ENCODE measurements at places on chromosomes 3 and 15.

- no peak for DNase-seq
These were observed 9.1 kb downstream of the SLC49A4 start for GRCh38 chr3:122803977-122804376.

GRCh38 chr3:96813134-96813819 lies 1.1 kb upstream of the EPHA6 start:
- DNase-seq, result no peak

GRCh38 chr15:68637767-68638404 lies 59.1 kb downstream of the CORO2B start:
- no peak for DNase-seq

DNA sequence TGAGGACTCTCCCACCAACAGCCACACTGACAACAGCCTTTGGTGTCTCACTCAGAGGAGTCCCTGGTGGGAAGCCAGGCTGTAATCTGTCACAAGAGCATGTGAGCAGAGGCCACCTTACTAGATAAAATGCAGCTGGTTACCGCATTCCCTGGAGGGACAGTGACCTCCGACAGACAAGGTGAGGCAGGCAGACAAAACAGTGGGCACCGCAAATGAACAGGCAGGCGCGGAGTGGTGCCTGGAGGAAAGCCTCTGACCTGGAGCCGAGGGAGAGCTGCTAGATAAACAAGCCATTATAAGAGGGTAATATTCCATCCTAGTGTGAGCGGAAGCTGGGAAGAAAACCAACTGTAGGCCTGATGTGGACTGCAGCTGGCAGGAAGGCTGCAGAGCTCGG lies 736.4 kb downstream of the FHIT start:
- no peak for DNase-seq

DNA sequence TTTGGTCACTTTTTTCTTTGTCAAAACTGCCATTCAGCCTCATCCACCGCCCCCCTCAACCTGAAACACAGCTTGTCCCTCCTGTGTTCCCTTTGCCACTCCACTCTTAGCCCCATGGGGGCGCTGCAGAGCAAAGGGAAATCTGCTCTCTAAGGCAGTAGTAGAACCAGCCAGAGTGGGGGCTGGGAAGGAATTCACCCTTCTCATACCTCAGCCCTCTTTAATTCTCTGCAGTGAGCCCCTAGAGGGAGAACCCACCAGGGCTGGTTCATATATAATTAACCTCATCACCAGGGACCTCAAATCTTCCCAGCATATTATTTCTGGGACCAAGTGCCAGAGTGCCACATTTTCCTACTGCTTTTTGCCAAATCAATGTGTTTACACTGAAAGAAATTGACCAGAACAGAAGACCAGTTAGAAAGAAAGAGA lies 2.8 kb upstream of the BCL6 start:
- DNase-seq, result peak; percentile 82

DNA sequence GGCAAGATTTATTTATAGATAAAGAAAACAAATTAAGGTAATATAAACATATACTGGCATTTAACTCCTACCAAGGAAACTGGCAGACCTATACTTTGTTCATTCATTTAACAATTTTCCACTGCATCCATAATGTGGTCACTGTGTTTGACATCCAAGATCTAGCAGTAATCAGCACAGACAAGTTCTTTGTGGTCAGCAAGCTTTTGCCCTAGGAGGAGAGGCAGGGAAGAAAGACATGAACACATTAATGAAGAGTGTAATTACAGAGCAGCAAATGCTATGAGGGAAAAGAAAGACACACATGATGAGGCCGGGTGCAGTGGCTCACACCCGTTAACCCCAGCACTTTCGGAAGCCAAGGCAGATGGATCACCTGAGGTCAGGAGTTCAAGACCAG lies 34.4 kb downstream of the SUCLG2 start:
- no peak for DNase-seq

- no peak for DNase-seq
These were observed 87.8 kb downstream of the COL6A6 start for GRCh38 chr3:130604806-130605205.

DNA sequence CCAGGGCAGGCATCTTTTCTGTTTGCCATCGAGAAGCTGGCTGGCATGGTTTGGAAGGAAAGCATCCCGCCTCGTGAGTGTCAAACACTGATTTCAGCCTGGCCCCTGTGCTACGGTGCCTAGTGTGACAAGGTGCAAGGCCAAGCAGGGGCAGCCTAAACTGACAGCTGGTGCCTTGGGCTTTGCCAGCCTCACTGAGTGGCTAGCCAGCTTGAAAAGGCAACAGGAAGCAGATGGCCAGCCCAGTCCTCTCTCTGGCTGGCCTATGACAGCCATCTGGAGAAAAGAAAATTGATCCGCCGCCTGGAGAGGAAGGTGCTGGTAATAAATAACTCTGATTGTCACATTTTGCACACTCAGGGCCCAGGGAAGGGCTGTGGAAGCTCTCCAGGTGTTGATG lies 52.2 kb downstream of the C3orf85 start:
- DNase-seq, result no peak

DNA sequence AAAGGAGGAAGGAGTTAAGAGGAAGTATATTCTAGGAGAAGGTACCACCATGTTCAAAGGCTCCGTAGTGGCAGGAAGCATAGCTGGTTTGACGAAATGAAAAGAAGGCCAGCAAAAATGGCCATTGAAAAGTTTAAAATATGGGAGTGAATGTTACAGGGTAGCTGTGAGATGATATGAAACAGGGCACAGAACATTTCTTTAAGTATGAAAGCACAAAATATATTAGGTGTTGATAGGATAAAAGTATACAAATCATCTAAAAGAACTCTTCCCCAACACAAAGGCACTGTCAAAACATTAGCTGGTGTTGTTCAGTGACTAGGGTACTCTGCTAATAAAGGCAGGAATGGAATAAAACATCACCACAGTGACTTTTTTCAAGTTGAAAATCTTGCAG lies 216.2 kb downstream of the LRRN1 start:
- DNase-seq, result no peak

- DNase-seq, result no peak
These were observed 81.4 kb downstream of the SEMA5B start for GRCh38 chr3:122946185-122946584.

DNA sequence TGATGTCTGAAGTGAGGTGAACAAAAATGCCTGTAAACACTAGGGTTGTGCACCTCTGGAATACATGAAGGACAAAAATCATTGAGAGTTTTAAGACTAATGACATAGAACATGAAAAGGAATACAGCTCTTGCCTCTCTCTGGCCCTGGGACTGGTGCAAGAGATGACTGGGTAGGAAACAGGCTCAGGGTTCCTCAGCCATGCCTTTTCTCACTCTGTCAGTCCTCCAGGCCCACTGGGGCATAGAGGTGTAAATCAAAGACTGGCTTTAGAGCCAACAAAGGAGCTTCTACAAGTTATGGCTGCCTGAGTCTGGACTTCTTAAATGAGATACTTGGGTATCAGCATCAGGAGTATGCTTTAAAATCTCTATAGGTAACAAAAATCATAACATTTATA lies 554.7 kb upstream of the KCNMB2 start:
- no peak for DNase-seq

GRCh38 chr3:50464569-50464968 lies 38.9 kb downstream of the CACNA2D2 start:
- no peak for DNase-seq

GRCh38 chr3:37700466-37701248 lies 161.0 kb upstream of the CTDSPL start:
- DNase-seq, result no peak

- DNase-seq, result no peak
These were observed 44.1 kb downstream of the CHST2 start for GRCh38 chr3:143163562-143164100.

- no peak for DNase-seq
These were observed 15.6 kb downstream of the GADL1 start for GRCh38 chr3:30878862-30879261.

DNA sequence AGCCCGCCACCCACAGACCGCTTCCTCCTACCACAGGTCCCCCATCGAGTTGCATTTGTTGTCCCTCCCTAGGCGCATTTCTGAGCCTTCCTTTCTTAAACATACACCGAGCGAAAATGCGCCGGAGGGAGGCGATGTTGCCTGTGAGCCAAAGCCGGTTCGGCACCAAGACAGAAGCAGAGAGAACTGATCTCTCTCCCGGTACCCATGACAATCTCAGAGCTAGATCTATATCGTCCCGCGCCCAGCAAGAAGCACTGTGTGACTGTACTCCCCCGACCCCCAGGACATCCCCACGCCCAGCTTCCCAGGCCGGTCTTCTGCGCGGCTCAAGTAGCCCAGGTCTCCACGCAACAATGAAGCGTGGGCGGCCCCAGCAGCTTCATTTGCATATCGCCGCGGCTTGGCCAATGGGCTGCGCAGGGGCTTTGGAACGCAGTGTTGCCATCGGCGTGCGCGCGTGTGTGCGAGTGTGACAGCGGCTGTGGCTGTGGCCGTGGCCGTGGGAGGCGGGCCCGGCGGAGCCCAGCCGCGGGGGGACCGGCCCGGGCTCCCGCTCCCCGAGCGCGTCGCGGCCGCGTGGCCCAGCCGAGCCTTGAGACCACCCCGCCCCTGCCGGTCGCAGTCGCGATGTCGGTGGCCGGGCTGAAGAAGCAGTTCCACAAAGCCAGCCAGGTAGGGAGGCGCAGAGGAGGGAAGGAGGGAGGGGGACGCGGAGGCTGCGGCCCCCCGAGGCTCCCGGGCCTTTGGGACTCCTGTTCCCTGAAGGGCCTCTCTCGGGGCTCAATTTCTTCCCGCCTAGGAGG lies at the start of gene SH3GL3:
Gene SH3GL3 (plus strand): TSS at position 438 of the 806 bp plus-strand sequence. CDS start 193 bp downstream, at position 631.
- no peak for DNase-seq

DNA sequence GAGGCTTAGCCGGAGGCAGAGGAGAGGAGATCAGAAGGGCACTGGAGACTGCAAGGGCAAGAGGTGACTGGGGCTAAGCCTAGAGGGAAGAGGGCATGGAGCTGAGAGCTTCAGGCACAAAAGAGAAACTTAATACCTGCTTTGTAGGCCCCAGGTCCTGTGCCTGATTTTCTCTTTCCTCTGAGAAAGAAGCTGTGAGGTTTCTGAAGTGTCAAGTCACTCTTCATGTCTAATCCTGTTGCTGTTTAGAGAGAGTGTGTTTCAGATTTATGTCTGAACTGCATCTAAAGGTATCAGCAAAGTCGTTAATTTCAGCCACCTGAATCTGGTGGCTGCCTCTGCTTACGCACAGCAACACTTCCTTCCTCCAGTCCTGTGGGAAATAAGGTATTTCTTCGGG lies 106.9 kb upstream of the RNU6-1 start:
- DNase-seq, result no peak

GRCh38 chr15:32682977-32683630 lies 34.7 kb upstream of the GREM1 start:
- no peak for DNase-seq

GRCh38 chr15:44029940-44030568 lies 165.0 kb downstream of the FRMD5 start:
- no peak for DNase-seq

- DNase-seq, result no peak
These were observed 4.1 kb downstream of the PBRM1 start for GRCh38 chr3:52681596-52681995.

GRCh38 chr3:13440204-13440817 lies 20.2 kb upstream of the NUP210 start:
- DNase-seq, result no peak

DNA sequence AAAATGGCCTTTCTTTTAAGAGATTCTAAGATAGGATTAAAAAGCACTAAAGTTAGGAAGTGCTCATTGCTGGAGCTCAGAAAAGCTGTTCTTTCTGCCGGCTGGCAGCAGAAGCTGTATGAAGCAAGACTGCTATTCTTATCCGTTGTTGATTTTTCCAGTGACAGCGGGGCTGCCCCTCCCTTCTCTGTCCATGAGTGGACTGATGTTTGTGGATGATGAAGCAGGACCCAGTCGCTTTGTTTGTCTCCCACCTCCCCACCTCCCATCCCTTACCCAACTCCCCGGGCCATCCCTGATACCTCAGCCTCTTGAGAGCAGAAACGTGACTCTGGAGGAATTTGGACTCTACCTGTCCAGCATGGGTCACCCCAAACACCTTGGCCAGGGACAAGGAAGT lies 10.3 kb upstream of the MUSTN1 start:
- DNase-seq, result no peak

GRCh38 chr3:149975919-149976318 lies 5.2 kb upstream of the PFN2 start:
- no peak for DNase-seq

- no peak for DNase-seq
These were observed 240.7 kb upstream of the TPRG1 start for GRCh38 chr3:188931036-188931435.

DNA sequence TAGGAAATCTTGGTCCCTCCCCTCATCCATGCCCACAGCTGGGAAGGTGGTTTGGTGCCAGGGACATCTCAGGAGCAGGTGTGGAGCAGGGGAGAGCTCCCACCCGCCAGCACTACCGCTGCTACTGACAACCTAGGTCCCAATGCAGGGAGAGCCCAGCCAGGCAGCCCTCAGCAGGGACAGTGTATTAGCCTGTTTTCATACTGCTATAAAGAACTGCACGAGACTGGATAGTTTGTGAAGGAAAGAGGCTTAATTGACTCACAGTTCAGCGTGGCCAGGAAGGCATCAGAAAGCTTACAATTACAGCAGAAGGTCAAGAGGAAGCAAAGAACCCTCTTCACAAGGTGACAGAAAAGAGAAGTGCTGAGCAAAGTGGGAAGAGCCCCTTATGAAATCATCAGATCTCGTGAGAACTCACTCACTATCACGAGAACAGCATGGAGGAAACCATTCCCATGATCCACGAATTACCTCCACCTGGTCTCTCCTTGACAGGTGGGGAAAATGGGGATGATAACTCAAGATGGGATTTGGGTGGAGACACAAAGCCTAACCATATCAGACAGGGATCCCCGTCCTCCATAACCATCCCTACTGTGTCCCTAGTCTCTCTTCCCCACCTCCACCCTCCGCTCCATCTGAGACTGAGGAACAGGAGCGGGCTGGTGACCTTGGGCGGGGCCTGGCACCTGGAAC lies 218.6 kb downstream of the TBC1D2B start:
- DNase-seq, result no peak

GRCh38 chr15:52551762-52552161 lies 17.1 kb downstream of the ARPP19 start:
- DNase-seq, result no peak

- DNase-seq, result no peak
These were observed 122.6 kb downstream of the ARNT2 start for GRCh38 chr15:80526556-80527340.

- DNase-seq, result no peak
These were observed 184.4 kb downstream of the PEX5L start for GRCh38 chr3:179852142-179852905.

GRCh38 chr3:23761440-23761896 lies 44.3 kb upstream of the UBE2E1 start:
- no peak for DNase-seq

DNA sequence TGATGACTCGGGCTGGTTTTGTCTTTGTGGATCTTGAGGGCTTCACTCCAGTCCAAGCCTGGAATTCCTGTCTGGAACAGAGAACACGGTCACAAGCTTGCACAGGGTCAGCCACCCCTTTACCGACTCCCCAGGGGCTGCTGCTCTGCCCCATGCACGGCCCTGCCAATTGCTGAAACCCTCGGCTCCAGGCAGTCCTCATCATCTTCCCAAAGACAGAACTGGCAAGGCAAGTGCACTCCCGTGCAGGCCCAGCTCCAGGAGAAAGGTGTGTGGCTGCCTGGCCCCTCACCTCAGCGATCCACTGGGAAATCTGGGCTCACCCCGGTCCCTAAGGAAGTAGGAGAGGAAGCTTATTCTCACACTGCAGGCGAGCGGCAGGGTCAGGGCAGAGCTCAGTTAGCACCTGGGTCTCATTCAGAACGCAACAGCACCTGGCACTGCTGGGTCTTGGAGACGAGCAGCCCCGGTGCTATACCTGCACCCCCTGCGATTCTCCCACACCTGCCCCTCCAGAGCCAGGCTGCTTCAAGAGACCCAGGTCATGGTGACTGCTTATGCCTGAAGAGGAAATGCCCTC lies 7.2 kb downstream of the MAP6D1 start:
- DNase-seq, result no peak
